ENCODE measurements at places on chromosomes 1 and 21.
A peak's percentile ranks its signal among the peaks of the same experiment; 100 is the strongest.

DNA sequence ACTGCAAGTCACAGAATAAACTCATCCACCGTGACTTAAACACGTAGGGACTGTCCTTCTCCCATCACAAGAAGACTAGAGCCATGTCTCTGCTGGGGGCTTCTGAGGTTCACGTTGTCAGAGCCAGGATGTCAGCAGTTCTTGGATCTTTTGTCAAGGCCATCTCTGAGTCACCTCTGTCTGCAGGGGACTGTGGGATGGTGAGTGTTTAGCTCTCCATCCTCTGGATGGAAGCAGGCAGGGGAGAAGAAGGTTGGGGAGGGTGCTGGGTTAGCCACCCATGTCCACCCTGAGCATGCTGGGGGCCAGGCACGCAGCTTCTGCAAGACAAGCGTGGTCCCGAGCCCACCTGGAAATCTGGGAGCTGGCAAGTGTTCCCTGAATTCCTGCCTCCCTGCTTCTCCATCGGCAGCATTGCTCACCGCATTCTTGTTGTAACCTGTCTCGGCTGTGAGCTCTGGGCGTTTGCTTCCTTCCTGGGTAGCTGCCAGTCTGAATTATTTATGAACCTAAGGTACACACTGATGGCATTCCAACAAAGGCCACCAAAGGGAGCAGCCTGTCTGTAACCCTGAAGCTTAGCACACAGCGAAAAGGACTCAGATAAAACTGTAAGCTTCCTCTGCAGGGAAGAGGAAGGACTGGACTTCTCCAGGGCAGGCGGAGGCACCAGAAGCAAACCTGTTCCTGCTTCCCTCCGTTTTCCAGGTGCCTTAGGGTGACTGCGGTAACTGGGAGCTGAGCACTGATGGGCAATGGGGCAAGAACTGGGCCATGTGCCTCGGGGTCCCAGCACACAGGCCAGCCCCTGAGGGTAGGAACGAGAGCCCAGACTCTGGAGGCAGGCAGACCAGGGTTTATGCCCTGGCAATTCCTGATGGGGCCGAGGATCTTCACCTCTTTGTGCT, 88.6 kb downstream of the RIPK4 start:
- DNase-seq = peak; percentile 48

DNA sequence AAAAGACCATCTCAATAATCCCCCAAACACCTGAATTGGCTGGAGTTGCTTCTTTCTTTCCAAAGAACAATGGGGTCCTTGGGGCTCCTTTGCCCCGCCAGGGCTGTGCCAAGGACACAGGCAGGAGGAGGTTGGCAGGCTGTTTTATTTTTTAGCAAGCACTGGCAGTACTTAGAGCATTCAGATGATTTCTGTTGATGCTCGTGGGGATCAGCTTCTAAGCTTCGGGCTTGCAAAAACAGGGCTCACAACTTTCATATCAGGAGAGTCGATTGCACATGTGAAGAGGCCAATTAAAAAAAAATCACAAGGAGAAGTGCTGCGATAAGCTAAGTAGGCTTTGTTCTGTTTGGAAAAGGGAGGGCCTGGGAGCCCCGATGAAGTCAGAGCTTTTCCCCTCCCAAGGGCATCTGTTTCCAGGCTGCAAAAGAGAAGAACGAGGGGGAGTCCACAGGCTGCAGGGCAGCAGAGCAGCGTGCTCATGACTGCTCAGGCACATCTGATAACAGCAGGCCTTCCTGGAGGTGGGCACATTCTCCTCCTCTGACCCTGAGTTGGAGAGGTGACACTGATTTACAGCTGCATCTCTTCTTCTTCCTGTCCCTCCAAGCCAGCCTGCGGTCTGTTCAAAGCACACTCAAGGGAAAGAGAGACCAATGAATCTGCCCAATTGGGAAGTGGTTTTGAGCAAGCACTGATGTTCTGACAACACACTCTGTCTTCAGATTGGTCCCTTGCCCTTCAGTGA, 27.3 kb upstream of the BCAR3 start:
- peak; percentile 32 for DNase-seq

DNA sequence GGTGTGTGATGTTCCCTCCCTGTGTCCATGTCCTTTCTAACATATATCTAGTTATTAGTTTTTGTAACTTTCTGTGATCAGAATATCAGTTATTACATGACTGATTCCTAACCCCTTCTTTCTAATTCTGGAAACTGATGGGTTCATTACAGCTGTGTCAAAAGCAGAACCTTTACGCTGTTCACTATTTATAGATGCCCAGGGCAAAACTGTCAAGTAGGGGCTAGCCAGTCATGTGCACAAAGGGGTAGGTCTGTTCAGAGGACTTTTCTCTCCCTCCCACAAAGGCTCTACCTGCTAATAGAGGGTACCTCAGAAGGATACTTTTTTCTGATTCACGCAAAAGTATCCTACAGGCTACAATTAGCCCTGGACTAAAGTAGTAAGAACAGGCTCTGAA, 79.2 kb downstream of the NRDC start:
- no peak for DNase-seq

GRCh38 chr1:209883341-209883971, 54.6 kb upstream of the SYT14 start:
- DNase-seq = no peak

DNA sequence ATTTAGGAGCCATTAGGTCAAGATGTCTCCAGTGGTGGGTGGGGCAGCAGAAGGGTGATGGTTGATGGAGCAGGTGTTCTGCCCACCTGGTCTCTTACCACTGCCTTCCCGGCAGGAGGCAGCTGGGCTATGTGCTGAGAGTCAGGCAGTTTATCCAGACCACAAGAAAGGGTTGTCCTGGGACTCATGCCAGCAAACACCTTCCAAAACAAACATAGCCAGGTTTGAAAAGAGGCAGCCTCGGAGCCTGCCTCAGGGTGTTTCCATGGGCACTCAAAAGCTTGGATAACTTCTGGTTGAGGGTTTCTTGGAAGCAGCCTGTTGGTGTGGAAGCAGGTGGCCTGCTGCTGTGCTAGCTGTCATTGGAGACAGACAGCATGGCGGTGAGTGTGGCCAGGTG, 187.2 kb downstream of the PCP4 start:
- no peak for DNase-seq

Measured in posterior cingulate gyrus (tissue), 11 donors.